ENCODE measurements at places on chromosomes 6 and 20.

- no peak for DNase-seq
Measured at GRCh38 chr6:170110201-170111140, 180.4 kb downstream of the DLL1 start.

GRCh38 chr6:3310703-3311102 lies 52.0 kb downstream of the PSMG4 start:
- no peak for DNase-seq

DNA sequence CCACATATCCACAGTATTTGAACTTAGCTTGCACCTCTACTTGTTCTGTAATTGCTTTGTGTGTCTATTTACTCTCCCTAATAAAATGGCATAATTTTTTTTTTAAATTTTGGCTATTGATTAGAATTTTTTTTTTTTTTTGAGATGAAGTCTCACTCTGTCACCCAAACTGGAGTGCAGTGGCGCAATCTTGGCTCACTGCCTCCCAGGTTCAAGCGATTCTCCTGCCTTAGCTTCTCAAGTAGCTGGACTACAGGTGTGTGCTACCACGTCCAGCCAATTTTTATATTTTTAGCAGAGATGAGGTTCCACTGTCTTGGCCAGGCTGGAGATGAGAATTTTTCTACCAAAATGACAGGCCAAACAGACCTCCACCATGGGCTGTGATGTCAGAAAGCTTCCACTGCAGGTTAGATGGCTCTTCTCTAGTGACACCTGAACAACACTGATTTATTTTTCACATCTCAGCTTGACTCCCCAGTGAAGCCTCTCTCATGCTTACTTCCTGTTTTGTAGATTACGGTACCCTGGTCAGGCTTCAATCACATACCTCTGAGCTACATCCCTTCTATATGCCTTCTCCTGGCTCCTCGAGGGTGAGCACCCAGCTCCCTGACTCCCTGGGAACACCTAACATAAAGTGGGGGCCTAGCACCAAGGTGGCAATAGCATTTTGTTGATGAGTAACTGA lies 112.8 kb downstream of the ARHGAP18 start:
- DNase-seq: no peak

- DNase-seq: no peak
Measured at GRCh38 chr20:59064214-59064722, 21.7 kb upstream of the PRELID3B start.

DNA sequence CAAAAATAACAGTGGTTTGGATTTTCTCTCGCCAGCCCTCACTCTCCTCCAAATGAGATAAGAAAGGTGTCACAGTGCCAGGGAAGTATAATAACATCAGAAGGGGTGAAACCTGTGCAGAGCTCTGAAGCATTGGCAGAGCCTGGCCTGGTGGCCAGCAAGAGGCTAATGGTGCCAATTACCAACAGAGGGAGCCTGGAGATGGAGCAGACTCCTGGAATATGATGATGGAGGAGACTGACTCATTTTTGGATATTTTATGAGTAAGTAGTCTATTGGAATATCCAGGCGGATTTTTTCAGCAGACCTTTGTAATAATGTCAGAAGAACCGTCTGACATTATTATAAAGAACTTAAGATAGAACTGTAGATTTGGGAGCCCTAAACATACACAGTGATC lies 442.6 kb upstream of the MARCKS start:
- DNase-seq: no peak

DNA sequence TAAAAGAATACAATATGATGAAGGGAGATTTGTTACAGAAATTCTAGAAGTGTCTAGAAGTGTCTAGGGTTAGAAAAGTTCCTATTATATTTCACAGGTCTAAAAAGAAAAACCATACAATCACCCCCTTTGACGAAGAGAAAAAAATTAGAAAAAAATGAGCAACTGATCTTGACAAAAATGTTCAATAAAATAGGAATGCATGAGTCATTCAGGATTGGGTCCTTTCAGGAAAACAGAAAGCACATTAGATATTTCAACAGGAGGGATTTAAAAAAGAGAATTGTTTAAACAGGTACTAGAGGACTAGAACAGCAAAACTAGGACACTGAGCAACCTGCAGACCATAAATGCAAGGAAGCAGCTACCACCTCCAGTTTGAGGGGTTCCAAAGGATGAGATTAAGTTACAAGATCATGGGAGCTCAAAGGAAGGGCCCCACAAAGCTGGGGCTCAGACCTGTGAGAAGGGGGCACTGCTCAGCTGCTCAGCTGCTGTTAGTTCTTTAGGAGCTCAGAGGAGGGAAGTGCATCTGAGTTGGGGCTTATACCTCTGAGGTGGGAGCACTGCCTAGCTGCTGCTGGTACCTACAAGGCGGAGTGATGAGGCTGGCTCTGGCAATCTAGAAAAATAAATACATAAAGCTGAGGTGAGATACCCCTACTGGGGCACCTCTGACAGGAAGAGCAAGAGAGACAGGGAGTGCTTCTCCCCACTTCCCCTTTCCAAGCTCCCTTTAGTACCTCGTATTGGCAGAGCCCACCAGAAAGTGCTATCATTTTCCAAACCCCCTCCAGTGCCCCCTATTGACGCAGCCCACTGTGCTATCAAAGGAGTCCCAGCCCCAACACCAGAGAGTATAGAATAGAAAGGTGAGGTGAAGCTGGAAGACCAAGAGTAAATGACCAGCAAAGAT lies 27.1 kb upstream of the BEND6 start:
- DNase-seq: no peak

DNA sequence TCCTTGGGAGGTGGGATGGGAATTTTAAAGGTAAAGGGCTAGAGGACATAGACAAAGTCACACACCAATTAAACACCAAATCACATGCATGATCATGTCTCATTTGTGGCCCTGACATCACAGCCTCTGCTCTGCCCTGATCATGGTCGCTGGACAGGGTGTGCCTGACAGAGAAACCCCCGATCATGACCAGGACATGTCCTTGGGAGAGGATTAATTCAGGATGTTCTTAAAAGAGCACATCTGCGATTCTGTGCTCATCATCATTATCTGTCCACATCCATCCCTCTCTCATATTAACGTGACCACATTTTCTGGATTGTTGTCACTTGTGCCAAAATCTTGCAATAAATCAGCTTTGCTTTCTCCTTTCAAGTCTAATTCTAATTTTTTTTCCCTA lies 7.7 kb upstream of the PBOV1 start:
- no peak for DNase-seq

- DNase-seq: no peak
Measured at GRCh38 chr6:105072798-105073199, 107.0 kb downstream of the POPDC3 start.

DNA sequence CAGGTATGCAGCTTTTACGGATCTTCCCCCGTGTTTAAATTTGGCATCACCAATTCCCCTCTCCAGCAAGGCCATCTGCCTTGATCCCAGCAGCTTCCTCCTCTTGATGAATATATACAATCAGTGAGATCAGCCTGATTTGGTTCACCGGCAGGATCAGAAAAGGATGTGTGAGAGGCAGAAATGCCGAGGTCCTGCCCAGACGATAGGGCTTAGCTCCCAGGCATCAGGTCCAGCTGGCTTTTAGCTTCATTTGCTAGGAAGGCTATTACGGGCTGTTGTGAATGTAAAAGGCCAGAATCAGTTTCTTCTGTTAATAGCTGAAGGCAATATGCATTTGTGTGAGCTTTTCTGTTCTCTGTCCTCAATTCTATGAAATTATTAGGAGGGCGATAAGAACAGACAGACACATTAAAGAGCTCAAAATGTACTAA lies 372.8 kb downstream of the BTBD9 start:
- no peak for DNase-seq

DNA sequence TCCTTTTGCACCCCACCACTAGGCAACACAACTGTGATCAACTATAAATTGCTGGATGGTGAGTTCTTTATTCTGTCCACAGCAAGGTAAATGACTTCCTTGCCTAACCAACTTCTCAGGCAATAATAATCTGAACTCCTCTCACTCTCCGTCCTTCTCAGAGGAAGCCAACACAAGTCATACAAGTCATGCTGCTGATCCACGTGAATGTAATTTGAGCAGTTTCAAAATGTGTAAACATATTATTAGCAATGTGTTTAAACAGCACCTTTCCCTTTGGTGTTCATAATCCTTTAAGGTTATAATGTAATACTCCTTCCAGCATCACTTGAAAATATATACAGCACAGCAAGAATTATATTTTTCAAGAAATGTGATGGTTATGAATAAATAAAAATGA lies 127.9 kb downstream of the QRSL1 start:
- no peak for DNase-seq

DNA sequence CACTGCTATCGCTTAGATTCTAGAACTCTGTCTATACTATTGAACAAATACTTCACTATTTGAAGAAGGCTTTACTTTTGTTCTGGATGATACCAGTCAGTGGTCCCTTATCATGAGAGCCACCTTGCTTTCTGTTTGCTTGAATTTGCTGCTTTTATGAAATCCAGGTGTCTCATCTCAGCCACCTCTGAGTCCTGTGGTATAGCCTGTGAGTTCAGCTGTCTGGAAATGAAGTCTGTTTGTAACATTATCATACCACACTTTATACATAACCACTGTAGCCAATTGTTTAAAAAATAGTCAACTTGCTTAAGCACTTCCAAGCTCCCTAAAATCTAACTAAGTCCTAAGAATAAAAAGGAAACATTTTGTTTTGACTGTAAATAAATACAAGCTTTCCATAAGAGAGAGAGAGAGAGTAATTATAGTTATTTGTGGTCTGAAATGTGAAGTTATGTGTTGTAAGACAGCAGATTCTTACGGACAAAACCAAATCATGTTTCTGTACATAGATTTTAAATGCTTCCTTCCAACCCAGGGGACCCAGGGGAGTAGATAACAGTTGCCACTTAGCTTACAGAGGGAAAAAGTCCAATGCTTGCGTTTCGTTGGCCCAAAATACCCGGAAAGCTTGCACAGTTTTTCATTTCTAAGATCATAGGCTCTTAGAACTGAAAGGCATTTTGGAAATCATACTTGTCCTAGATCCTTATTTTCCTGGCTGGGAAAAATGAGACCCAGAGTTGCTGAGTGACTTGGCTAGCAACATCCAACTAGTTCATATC lies 1107.8 kb upstream of the FLRT3 start:
- no peak for DNase-seq

DNA sequence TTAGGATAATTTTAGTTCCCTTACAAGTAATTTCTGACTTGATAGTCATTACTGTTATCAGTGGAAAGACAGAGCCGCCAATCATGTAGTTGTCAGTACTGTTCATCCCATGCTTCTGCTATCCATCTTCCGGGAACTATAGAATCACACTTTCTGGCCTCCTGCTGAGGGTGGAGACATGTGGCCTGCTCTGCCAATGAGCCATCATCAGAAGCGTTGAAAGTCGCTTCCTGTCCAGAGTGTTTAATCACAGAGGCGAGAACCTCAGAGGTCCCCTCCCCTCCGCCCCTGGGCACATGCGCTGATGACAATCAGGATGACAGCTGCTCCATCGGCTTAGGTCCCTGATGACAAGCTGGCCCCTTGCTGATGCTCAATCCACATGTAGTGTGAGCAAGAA lies 3.0 kb downstream of the DDO start:
- no peak for DNase-seq

- DNase-seq: no peak
Measured at GRCh38 chr6:44401138-44401537, 13.6 kb downstream of the CDC5L start.

DNA sequence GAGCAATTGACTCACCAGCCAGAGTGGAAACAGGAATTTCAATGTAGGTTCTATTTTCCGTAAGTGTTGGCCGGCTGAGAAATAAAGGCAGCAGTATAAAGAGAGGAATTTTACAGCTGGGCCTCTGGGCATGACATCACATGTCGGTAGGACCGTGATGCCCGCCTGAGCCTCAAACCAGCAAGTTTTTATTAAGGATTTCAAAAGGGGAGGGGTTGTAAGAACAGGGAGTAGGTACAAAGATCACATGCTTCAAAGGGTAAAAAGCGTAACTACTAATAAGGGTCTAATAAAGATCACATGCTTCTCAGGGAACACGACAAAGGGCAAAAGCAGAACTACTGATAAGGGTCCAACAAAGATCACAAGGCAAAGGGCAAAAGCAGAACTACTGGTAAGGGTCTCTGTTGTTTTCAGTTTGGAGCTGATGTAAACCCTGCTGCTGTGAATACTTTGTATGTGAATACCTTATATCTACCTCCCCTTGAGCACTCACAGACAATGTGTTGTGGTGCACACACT lies 9.0 kb upstream of the TULP4 start:
- no peak for DNase-seq

DNA sequence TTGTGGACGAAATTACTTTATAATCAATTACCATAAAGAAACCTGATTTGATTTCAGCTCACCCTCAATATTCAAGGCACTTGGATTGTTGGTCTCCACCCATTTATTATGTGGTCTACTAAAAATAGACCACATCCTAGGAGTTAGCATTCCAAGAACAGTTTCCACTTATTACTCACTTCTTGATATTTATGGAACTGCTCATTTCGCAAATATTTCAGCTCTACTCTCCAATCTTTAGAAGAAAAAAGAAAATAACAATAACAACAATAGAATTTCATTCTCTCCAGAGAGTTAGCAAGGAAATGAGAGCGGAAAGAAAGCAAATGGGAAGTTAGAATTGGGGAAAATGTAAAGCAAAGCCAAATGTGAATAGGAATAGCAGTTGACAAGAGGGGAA lies 26.2 kb upstream of the HDAC2 start:
- DNase-seq: no peak

DNA sequence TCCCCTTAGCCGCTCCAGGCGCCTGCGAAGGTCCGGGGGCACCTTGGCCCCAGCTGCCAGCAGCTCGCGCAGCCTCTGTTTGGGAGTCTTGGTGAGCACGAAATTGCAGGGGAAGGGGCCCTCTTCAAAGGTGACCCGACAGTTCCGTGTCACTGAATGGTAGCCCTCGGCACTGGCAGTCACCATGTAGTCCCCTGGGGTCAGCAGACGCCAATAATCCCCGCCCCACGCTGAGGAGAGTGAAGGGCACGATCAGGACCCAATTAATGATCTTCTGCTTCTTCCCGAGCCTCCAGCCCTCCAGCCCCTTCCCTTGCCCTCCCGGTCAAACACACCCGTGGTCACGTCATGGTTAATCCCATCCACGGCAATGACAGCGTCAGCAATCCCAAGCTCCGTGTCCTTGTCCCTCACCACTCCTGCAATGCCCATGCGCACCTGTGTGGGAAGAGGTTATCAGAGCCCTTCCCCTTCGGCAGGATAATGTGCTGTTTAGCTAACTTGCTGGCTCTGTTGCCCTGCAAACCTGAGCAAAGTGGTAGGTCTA lies 6.2 kb downstream of the CPXM1 start:
- DNase-seq: no peak

DNA sequence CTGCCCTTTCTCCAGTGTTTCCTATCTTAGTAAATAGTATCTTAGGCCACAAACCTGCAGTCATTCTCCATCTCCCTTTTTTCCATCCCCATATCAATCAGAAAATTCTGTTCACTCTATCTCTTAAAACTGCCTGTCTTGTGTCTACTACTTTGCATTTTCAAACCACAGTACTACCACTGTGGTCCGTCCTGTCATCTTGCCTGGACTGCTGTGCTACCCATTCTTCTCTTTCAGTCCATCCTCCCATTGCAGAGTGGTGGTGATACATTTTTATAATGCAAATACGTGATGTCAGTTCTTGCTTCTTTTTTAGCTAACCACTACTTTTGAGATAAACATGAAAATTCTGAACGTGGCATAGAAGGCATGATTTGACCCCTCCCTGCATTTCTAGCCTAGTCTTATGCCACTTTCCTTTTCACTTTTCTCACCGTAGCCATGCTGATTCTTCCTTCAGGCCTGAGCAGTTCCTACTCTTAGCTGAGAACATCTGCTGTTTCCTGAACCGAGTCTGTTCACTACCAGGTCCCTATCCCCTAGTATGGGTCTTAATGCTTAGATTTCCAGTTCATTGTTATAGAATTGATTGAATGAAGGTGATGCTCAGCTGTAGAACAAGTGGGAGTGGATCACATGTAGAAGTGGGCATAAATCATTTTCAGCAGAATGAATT lies 13.8 kb downstream of the TBPL1 start:
- no peak for DNase-seq

- no peak for DNase-seq
Measured at GRCh38 chr20:52622081-52622480, 350.1 kb upstream of the TSHZ2 start.

Data from stimulated activated CD4-positive, alpha-beta T cell treated with anti-CD3 and anti-CD28 coated beads, Interleukin-15, amount 100 ng/mL, for 24 hours (primary cell).